H1 (cell line): ENCODE measurements at places on chromosomes 7 and 10.

GRCh38 chr10:100340948-100341847, 5.8 kb upstream of the SCD start:
- no peak for DNase-seq

GRCh38 chr7:87926581-87927461, 7.2 kb upstream of the ADAM22 start:
- DNase-seq: peak; percentile 44

DNA sequence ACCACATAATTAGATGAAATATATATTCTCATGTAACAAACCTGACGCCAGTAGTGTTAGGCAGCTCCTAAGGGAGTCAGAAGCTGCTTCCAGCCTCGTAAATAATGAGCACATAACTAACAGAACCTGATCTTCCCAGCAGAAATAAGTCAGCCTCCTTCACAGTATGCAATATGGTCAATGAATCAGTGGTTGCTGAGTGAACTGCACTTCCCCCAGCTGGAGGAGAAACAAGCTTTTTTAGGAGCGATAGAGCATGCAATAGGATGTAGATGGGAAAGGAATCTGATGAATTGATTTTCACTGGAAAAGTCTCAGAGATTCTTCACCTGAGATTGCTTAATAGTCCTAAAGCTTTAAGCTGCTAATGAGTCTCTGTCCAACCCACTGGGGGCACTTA, 337.2 kb upstream of the LRGUK start:
- no peak for DNase-seq

DNA sequence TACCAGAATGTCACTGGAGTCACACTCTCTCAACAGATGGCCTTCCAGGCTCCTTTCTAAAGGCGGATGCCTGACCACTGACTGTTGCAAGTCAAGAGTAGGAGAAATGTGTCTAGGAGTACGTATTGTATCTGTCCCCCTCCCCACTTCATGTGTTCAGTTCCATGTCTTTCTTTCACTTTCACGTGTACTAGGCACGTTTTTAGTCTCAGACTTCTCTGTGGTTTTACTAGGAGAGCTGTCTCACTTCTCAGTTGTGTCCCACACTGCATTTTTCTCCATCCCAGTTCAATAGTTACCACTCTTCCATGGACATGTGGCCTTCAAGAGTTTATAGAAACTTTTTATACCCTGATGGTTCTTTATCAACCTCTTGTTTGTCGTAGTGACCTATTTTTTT, 893.0 kb downstream of the NRG3 start:
- no peak for DNase-seq

- no peak for DNase-seq
These were observed 184.6 kb downstream of the RAMP3 start for GRCh38 chr7:45342236-45342635.

GRCh38 chr7:115145512-115145911, 223.6 kb downstream of the MDFIC start:
- no peak for DNase-seq

DNA sequence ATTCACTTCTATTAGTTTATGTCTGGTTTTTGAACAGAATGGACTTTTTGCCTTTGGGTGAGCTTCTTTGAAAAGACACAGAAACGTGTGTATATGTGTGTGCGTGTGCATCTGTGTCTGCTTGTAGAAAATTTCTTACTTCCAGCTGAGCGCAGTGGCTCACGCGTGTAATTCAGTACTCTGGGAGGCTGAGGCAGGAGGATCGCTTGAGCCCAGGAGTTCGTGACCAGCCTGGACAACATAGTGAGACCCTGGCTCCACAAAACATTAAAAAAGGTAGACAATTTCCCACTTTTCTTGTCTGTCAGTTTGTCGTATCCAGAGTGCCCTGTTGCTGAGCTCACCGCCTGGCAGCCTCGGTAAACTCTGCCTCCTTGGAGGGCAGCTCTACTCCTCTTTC, 25.4 kb downstream of the PPP2R2D start:
- DNase-seq: no peak

GRCh38 chr10:79090134-79090803, 21.5 kb downstream of the ZMIZ1 start:
- no peak for DNase-seq

DNA sequence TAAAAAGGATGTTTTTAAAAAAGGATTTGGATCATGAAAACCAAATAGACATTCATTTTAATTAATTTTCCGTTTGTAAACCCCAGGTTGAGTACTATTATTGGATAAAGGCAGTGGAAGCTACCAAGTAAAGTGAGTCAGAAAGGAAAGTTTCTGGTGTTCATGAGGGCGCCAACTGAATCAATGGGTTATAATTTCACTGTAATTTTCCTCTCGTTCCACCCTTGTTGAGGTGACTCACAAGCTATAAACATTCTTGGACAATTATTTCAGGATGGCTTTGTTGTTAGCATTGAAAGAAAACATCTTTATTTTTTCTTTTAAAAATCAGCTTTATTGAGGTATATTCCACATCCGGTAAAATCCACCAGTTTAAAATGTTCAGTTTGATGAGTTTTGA, 5.1 kb upstream of the FAM133B start:
- DNase-seq: no peak

GRCh38 chr10:95431900-95432342, 129.2 kb downstream of the SORBS1 start:
- DNase-seq: no peak

DNA sequence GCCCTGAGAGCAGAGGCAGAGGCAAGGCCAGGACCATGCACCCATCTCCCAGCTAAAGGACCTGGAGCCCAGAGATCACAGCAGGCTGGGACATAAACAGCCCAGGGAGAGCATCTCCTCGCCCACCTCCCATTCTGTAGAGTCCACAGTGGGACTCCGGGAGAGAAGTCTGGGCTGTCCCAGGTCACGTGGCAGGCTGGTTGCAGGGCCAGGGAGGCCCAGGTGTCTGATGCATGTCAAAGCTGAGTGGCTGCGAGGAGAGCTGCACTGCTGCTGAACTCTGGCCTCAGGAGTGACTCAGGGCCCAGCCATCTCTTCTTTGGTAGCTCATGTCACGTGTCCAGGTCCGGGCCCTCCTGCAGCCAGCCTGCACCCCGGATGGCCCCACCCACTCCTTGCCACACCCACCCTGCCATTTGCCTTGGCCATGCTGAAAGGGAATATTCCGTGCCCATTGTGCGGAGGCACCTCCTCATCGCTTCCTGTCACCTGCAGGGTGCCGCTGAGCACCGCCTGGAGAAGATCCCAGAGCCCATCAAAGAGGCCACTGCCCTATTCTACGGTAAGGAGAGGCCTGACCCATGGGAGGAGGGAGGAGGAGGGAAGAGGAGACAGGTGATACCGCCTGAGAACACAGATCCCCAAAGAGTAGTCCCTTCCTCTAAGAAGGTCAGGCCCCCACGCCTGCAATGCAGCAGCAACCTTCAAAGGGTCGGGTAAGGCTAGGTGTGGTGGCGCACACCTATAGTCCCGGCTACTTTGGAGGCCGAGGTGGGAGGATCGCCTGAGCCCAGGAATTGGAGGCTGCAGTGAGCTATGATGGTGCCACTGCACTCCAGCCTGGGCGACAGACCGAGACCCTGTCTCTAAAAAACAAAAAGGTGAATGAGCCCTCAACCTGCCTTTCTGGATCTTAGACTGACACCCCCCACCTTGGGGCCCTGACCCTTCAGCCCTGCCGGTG, 12.6 kb upstream of the SH2B2 start:
- no peak for DNase-seq

- DNase-seq: no peak
These were observed 547.9 kb downstream of the SUGCT start for GRCh38 chr7:40682696-40683095.

DNA sequence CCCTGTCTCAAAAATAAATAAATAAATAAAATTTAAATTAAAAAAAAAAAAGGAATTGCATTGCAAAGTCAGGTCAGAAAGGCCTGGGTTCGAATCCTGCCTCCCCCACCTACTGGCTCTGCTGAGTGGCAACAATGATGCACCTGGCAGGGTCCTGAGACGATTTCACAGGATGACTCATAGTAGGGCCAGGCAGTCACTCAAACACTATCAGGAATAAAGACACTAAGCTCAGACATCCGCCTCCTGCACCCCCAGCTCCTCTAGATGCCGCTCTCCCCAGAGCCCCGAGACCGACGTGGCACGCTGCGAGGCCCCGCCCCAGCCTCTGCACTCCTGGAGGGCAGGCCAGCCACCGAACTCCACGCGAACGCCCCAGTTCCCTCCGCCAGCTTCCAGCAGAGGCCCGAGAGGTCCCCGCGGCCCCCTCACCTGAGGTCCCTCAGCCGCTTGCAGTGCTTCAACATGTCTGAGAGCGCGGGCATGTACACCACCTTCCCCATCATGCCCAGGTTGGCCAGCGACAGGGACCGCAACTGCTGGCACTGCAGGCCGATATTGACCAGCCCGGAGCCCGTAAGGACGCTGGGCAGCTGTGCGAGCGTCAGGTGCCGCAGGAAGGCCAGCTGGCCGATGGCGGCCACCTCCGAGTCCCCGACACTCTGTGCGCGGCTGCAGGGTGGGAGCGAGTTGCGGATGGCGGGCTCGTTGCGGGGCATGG, 76.6 kb upstream of the TNRC18 start:
- DNase-seq: no peak

- no peak for DNase-seq
These were observed 14.0 kb downstream of the AKR1B1 start for GRCh38 chr7:134444961-134445315.

DNA sequence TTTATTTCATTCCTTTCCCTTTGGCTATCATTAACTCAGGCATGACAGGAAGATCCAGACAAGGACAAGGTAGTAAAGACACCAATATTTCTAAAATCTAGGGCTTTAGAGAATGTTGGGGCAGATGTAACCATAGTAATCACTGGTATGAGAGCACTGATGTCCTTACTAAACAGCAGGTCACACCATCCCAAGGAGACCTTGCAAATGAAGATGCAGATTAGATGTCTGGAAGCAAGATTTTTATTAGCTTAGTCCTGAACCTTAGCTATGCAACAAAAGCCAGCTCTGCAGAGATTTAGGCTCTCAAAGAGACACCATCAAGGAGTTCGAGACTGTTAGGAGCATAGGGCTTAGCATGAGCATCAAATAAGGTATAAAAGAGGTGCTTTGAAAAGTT, 23.6 kb upstream of the FRA10AC1 start:
- no peak for DNase-seq

GRCh38 chr10:67837541-67838314, at the start of gene DNAJC12:
Gene DNAJC12 (minus strand): TSS chr10:67838188. CDS start chr10:67838011, 177 bp downstream.
- DNase-seq: no peak

- no peak for DNase-seq
These were observed 68.8 kb upstream of the UNC5B start for GRCh38 chr10:71143610-71144009.

- no peak for DNase-seq
These were observed 522.5 kb downstream of the ETV1 start for GRCh38 chr7:13466874-13467547.

GRCh38 chr7:73706126-73707044, 13.1 kb downstream of the STX1A start:
- DNase-seq: peak; percentile 47

- peak; percentile 33 for DNase-seq
These were observed at the start of gene DNAH11 for GRCh38 chr7:21542891-21543527. Gene DNAH11 (plus strand): TSS chr7:21543039. CDS start chr7:21543246, 207 bp downstream.

DNA sequence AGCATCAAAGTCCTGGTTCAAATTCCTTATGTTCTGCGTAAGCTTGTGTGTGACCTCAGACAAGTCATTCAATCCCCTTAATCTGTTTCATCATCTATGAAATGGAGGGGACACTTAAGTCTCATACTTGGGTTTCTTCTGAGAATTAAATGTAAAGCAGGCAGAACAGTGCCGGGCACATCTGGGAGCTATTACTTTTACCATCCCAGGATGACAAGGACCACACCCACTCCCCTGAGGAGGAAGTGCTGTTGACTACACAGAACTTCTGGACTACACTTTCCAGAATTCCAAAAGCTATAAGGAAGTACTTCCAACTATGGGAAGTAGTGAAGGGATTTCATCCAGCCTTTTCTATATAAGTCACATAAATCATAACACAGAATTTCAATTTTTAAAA, 294.9 kb downstream of the IPMK start:
- DNase-seq: no peak

DNA sequence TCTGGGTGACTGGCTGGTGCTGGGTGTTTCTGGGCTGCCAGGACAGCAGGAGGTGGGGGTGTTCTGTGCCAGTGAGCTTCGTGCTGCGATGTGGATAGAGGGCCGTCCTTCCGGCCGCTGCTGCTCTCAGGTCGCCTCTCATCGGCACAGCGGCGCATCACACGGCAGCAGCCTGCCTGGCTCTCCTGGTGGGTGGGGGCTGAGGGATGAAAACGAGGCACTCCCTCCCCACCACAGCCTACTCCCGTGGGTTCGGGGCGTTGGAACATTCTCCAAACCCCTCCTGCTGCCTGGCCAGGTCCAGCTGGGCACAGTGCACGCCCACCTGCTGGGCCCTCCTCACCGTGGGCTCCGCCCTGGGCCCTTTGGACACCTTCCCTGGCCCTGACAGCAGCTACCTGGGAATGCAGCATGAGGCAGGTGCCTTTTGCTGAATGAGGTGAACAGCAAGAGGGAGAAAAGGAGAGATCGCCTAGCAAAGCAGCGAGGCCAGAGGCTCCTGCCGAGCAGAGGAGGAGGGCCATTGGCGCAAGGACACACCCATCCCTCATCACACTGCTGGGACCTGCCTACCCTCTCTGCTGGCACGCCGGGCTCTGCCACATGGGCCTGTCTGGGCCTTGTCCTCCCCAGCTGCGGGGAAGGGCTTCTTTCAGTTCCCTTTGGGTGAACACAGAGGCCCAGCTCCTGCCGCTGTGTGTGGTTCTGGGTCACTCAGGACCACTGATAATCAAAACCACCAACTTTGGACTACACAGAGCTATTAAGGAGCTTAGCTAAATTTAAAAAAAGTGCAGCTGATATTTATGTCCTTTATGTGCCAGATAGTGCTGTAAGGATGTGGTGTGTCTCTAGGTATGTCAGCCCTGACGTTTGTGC, 33.4 kb downstream of the INPP5A start:
- no peak for DNase-seq

GRCh38 chr7:3032256-3032655, 11.4 kb downstream of the CARD11 start:
- DNase-seq: no peak

GRCh38 chr7:151756076-151756731, 120.7 kb downstream of the PRKAG2 start:
- no peak for DNase-seq

DNA sequence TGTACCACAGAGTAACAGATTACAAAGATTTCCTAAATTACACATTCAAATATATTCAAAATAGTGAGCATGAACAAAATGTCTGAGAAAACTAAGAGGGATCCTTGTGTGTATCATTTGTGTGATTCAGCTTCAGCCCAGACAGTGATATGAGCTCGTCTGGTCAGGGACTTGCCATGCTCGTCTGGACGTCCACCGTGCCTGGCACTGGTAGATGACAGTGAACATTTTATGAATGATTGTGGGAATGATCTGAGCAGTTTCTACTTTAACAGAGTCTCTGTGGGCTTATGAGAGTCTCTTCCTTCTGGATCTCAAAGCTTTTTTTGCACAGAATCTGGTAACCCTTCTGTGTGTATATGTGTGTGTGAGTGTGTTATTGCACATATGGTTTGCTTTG, 34.2 kb upstream of the ANKRD2 start:
- no peak for DNase-seq
